ENCODE measurements at places on chromosomes 5 and 9.

GRCh38 chr9:137456061-137456863 is 2.9 kb downstream of the NSMF start:
- DNase-seq: no peak

GRCh38 chr5:31124026-31124425 is 69.5 kb upstream of the CDH6 start:
- DNase-seq: no peak

GRCh38 chr9:38176251-38176650 is 107.2 kb upstream of the SHB start:
- no peak for DNase-seq

GRCh38 chr5:91111473-91112238 is 271.5 kb downstream of the ARRDC3 start:
- no peak for DNase-seq

- DNase-seq: no peak
Measured at GRCh38 chr9:114140850-114141249, 14.5 kb upstream of the COL27A1 start.

- DNase-seq: no peak
Measured at GRCh38 chr5:170860818-170861666, 776 bp upstream of the RANBP17 start.

DNA sequence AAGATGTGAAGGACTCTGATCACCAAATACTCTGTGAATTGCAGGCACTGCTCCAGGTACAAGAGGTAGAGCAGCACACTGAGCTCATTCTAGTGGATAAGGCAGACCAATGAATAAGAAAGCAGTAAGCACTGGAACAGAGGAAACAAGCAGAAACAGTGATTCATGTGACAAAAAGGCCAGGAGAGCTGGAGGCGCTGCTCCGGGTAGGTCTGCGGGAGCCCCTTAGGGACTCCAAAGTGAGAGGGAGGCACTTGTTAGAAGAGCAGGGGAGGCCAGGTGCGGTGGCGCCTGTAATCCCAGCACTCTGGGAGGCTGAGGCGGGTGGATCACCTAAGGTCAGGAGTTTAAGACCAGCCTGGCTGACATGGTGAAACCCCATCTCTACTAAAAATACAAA is 231.6 kb upstream of the NFIL3 start:
- no peak for DNase-seq

DNA sequence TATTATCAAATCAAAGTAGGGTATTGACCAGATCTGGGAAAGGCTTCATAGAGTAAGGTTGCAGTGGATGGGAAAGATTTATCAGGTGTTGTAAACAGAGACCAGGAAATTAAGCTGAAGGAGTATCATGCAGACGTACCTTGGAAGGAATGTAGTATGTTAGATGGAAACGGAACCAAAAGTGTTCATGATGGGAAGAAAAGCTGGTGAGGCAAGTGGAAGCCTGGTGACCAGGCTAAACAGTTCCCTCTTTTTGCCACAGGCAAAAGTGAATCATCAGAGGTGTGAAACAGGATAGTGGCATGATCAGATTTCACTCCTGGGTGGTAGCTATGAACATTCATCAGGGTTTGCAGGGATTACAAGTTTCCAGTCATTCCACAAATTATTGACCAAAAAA is 780.1 kb upstream of the DMAC1 start:
- DNase-seq: no peak
